ENCODE measurements at places on chromosomes 4 and X.

DNA sequence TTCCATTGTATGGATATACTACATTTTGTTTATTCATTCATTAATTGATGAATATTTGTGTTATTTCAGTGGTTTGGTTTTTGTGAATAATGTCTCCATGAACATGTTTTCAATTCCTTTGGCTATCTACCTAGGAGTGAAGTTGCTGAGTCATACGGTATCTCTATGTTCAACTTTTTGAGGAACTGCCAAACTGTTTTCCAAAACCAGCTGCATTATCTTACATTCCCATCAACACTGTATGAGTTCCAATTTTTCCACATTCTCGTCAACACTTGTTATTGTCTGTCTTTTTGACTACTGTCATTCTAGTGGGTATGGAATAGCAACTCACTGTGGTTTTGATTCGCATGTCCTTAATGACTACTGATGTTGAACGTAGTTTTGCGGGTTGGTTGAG lies 388.6 kb upstream of the MAGEB2 start:
- DNase-seq = no peak

DNA sequence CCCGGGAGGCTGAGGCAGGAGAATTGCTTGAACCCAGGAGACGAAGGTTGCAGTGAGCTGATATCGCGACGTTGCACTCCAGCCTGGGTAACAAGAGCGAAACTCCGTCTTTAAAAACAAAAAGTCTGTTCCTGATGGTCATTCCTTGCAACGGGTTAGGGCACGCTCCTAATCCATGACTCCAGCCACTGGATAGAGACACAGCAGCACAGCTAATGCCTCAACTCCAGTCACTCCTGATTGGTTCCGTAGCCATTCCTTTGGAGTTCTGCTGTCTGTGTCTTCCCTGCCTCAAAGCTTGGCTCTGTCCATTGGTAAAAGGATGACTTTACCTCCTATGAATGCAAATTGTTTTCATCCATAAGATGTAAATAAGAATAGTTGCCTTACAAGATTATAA lies 44.3 kb upstream of the FAM9A start:
- DNase-seq = no peak

DNA sequence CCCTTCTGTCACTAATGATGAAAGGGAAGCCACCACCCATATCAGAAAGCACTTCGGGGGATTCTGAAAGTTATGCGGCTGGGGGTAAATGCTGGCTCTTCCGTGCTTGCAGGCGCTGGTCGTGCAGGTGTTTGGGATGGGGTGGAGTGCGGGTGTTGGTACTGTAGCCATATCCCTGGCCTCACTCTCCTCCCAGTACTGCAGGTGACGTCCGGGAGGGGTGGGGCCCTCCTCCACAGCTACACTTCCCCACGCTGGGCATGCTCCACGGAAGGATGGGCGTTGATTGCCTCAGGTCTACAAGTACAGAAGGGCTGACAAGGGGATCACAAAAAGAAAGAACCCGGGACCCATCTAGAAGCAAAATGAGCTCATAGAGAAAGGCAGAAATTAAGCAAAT lies 48.6 kb upstream of the CLDN24 start:
- DNase-seq = no peak

- DNase-seq = no peak
These were observed 884 bp downstream of the RELL1 start for GRCh38 chr4:37685161-37685822.

DNA sequence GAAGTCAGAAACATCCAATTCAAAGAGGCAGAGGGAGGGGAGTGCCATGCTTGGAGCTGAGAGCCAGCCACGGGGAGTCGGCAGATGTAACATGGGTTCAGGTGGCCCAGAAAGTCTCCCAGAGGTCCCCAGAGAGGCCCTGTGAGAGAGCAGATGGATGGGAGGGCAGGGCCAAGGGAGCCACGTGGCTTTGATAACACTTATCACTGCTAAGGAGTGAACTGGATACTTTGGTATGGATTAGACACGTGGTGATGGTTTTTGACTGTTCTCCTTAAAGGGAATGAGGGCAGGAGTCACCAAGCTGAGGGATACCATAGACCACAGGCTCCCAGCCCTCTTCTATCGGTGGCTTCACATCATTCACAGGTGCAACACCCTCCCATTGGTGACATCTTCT lies 13.7 kb downstream of the CCKAR start:
- no peak for DNase-seq

Data from spleen (tissue), 13 donors.